ENCODE measurements at places on chromosomes 6 and 20.

GRCh38 chr6:46104209-46104608 lies 25.6 kb upstream of the ENPP4 start:
- DNase-seq, result no peak

DNA sequence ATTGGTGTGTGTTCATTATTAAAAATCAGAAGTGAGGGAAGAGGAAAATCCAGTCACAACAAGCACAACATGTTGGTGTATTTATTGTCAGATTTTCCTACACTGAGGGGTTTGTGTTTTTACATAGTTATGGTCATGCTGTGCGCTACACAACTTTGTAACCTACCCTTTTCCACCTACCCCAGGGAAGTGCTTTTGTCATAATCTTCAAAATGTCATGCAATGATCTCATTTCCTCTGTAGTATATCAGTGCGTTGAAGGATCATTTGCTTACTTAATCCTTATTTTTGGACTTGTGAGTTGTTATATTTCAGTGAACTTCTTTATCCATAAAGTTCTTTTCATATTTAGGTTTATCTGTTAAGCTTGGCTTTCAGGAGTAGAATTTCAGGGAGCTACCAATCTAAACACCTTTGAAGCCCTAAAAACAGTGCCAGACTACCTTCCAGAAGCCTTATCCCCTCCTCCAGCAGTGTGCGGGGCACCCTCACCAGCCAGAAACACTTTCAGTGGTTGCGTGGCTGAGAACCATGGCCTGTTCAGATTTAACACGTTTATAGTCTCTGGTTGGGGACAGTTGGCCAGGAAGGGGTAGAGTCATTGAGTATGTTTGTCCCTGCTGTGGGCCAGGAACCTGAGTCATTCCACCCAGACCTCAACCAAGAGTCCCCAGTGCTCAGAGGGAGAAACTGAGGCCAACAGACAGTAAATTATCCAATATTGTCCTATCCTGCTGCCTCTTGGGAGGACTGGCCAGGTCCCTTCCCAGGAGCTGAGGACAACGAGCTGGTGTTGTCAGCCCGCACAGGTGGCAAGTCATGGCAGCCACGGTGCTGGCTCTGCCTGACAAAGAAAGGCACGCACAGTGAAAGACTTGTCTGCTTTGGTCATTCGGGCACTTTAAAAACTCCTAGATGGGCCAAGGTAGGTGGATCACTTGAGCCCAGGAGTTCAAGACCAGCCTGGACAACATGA lies 40.3 kb downstream of the STK35 start:
- DNase-seq, result no peak

- DNase-seq, result no peak
Observed at GRCh38 chr20:2364044-2364443, 16.7 kb upstream of the TGM6 start.

GRCh38 chr6:157760589-157761330 lies 62.3 kb upstream of the SNX9 start:
- peak; percentile 45 for DNase-seq

DNA sequence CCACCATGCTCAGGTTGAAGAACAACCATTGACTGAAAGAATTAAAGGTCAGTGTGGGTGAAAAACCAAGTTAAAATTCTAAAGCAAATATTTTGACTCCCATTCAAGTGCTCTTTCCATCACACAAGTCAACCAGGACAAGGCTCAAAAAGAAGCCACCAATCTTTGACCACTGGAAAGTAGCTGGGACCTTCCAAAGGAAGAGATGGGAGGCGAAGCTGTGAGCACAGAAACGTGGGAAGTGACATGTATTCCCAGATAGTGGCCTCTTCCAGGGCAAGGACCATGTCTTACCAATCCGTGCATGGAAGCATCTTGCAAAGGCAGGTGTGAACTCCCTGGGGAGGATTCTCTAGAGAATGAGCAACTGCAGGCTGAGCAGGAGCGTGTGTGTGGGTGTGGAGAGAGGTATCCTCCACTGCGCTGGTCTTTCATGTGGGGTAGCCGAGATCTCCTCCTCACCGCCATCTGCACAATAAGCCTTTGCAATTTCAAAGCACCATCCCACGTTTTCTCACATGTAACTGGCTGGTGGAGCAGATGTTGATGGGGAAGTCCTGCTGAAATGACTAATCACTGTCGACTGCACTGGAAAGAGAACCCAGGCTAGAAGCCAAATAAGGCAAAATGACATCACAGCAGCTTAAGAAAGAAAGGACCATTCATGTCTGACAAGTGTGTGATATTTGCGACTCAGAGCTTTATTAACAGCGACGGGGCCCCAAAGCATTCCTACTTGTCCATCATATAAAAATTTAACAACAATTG lies 189.4 kb upstream of the RREB1 start:
- peak; percentile 87 for DNase-seq

DNA sequence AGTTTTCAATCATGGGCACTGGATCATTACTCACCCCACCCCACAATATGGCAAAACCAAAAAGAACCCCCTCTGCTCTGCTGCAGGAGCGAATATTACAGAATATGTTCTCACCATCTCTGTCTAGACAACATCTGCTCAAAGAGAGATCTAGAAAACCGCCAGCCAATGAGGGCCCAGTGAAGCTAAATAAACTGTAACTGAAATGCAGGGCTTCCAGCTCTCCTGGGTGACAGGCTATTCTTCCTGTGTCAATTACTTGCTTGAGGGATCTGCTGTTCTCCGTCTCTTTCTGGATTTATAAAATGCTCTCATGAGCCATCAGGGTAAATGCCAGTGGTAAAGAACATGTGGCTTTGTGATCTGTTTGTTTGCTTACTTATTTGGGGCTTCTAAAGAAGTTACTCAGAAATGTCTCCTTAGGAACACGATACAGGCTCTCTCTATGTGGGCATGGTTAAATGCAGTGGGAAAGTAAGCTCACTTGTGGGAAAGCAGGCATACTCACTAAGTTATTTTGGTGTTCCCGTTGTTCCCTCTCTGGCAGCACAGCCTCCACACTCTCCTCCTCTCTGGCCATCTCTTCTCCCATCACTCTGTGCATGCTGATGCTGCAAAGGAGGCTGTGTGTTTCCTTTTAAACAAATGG lies 44.8 kb downstream of the TTI1 start:
- DNase-seq, result no peak

GRCh38 chr6:150354754-150355571 lies 13.8 kb upstream of the IYD start:
- DNase-seq, result no peak

- DNase-seq, result no peak
Observed at GRCh38 chr20:31831771-31832306, 12.7 kb downstream of the MYLK2 start.
